Right lobe of liver (tissue), 6 donors: ENCODE measurements at places on chromosomes 7 and 10. TPM values are rescaled to one million over a fixed set of nuclear protein-coding genes. Genes with fewer than 3 reads are reported as not detected.

The KEL gene
- total RNA-seq: 1.4 TPM

The OR2A12 gene
- not detected for total RNA-seq

The PDLIM1 gene
- 69.5 TPM for total RNA-seq

The SUN3 gene
- total RNA-seq: not detected

The SPOCK2 gene
- total RNA-seq: 0.72 TPM

The NRAP gene
- 1.9 TPM for total RNA-seq

The GET4 gene
- 22.8 TPM for total RNA-seq

The ARHGAP22 gene
- 0.39 TPM for total RNA-seq

The MTPN gene
- total RNA-seq: 41.8 TPM

The GSAP gene
- 25.5 TPM for total RNA-seq

The NUDCD3 gene
- 42.1 TPM for total RNA-seq

The OPALIN gene
- not detected for total RNA-seq

GRCh38 chr7:98753989-98754479, 115.8 kb downstream of the TMEM130 start:
- DNase-seq: no peak

DNA sequence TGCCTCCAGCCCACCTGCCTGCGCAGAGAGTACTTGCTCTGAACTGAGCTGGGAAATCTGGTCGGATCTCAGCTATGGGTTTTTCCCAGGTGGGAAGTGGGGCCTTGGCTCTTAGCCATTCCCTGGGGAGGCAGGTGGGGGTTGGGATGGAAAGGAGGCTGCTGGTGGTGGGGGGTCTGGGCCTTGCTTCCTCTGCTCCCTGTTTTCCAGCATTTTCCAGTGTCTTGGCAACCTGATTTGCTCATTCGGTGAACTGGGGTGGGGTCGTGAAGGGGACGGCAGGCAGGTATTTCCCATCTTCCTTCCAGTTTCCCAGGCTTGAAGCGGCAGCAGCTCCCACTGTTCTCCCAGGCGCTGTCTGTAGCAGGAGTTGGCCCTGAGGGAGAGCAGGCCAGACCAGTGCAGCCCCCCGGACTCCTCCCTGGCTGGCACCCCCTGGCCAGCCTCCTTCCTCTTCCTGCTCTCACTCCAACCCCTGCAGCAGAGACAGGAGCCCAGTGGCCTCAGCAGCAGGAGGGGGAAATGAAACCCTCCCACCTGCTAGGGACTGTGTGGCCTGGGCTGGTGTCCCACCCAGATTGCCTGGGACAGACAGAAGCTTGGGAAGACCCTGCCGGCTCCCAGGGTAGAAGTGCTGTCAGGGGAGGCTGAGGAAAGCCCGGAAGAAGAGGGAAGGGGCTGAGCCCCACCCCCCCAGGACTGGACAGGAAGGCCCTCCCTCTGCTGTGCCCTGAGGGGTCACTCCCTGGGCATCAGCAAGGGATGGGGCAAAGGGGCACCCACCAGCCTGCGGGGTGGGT, 6.6 kb downstream of the TRIM8 start:
- peak; percentile 21 for DNase-seq

GRCh38 chr7:33137103-33137502, 7.7 kb downstream of the BBS9 start:
- no peak for DNase-seq

DNA sequence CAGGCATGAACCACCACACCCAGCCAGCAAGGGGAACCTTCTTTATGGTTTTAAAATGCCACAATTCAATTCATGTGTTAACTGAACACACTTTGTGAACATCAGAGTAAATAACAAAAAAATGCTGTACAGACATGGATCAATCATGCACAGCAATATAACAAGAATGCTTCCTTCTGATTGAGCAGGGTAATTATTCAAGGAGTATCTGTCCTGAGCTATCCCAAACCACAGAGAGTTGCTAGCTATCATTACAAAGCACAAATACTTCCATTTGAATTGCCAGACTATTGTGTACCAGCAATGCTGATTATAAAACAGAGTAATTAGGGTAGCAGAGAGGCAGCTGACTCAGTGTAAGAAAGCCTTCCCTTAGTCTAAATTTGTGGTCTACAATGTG, 11.3 kb upstream of the RHOBTB1 start:
- no peak for DNase-seq

DNA sequence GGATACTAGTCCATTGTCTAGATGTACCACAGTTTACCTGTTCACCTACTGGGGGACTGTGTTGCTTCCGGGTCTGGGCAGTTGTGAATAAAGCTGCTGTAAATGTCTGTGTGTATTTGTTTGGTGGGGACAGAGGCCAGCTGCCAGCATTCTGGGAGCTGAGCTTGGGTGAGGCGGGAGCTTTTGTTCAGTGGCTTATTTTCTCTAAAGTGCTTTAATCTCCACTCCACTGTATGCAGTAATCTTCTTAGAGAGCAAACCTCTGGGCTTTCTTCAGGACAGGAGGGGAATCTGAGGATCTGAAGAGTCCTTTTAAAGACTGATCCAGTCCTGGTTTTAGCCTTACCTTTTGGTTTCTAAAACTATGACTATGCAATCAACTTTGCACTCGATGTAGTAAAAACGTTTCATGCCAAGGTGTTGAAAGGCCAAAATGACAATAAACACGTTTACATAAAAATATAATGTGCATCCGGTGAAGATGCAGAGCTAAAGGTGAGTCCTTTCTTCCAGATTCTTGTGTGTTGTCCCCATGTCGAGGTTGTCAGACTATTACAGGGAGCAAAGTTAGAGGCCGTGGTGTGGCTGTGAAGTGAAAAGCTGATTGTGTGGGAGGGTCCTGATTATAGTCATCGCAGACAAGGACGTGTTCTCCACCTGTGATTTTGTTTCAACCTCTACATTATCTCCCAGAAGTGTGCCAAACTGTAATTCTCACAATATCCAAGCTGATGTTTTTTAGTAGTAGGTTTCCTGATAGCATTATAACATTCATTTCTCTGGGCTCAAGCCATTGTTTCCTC, 279.8 kb downstream of the CAMK1D start:
- no peak for DNase-seq

DNA sequence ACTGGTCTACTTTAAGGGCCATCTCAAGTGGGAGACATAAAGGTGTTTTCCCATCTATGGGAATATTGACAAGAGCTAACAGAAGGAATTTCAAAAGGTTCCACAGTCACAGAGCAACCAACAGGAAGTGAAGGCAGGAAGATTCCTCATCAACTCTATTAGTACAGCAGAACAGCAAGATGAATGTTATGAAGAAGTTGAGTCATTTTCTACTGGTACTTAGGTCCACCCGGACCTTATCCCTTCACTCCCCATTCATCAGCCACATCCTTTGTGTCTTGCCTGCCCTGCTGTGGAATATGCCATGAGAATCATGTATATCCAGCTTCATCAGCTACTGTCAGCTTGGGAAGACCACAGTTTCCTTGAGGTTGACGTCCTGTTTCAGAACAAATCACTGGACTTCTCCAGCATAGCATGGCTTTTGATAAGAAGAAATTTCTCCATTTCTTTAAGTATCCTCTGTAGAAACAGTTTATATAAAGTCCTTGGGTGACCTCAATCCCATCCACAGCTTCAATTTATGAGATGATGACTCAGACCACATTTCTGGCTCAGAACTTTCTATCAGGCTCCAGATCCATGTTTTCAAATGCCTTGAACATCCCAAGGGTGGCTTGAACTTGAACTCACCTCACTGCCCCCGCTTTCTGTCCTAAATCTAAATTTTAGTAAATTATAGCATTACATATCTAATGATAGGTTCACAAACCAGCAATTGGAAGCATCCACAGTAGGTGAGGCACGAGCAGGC, 84.9 kb upstream of the AGK start:
- DNase-seq: no peak

GRCh38 chr7:151406886-151407583, 2.8 kb downstream of the WDR86 start:
- DNase-seq: no peak

DNA sequence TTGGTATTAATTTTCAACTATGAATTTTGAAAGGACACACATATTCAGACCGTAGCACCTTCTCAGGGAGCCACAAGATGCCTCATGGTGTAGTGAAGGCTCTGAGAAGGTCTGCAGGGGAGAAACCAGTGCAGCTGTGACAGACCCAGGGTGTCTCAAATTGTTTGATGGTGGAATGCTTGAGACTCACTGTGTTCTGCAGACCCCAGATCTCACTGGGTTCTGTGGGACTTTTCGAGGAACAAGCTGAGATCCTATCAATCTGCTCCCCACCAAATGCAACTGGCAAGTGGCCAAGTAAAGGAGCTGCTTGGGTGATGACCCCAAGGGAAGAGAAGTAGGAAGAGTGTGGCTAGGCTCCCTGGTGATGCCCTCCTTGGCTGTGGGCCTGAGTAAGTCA, 130.5 kb upstream of the UNC5B start:
- DNase-seq: no peak

- no peak for DNase-seq
These were observed 36.3 kb upstream of the NANOS1 start for GRCh38 chr10:118993214-118993613.

DNA sequence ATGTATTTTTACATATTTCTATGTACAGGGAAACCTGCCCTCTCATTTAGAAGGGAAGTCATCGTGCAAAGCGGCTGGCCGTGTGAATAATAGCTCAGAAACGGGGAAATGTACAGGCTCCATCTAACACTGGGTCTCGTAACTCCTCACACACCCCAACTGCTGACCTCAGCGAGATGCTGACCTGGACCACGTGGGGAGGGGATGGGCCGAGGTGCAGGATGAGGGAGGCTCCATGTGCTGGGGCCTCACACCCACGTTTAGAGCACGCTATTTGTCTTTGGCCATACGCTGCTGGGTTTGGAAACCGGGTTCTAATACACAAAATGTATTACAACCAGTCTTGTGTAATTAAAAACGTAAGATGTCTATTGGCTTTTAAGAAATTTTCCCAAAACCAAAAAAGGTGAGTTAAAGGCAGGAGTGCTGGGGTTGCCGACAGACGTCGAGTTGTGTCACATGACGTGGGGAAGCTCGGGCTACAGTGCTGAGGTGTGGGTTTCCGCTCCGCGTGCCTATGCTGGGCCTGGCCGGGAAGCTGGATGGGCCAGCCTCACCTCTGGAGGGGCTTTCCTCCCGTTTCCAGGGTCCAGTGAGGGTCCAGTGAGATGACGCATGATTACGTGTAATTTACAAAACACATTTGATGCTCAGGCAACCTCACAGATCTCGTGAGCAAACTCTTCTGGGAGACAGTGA, 215.6 kb downstream of the DNAJB6 start:
- DNase-seq: no peak

DNA sequence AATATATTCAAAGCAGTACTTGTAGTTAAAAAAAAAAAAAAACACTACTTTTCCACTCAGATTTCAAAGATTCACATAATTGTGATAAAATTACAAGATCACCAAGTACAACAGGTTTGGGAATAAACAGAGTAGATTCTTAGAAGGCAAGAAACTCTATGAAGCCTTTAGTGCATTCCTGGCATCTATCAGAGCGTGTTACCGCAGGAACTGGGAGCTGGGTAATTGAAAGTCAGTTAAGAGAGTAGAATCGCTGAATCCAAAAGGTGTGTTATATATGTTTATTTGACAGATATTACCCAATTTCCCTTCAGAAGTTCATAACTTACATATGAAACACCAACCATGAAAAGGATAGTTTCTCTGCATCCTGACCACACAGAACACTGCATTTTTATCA, 159.2 kb upstream of the PLXNA4 start:
- DNase-seq: no peak

DNA sequence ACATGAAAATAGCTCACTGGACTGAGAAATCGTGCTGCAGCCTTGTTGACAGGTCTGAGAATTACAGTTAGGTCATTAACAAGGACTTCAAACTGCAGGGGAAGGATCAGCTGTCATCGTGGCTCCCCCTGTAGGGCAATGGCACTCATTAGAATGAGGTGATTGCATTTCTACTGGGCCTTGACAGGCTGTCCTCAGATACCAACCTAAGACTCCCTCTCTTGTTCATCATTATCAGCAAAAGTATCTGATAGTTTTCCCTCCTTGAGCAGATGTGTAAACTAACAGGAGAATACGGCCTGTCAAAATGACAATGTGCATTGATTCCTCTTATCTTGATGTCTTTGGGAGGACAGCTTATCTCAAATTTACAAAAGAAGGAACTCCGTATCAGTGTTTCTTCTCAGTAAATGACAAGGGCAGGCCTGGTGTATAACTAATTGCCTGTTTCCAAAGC, 648.5 kb upstream of the LRRN3 start:
- no peak for DNase-seq

DNA sequence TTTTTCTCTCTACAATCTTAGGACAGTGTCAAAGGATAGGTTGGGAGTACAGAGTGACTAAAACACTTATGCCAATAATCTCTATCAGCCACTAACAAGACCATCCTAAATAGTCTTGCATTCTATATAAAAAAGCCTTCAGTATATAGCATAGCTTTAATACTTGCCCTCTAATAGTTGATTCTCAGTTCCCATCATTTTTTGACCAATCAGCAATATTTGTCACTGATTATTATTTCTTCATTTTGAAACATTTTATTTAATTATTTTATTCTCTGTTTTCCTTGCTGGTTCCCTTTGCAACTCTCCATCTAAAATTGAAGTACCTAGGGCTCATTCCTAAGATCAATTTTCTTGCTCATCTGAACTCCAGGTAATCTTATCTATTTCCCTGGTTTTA, 470.0 kb downstream of the MAGI2 start:
- no peak for DNase-seq

- DNase-seq: no peak
These were observed 670 bp upstream of the RBM33 start for GRCh38 chr7:155643804-155644177.

DNA sequence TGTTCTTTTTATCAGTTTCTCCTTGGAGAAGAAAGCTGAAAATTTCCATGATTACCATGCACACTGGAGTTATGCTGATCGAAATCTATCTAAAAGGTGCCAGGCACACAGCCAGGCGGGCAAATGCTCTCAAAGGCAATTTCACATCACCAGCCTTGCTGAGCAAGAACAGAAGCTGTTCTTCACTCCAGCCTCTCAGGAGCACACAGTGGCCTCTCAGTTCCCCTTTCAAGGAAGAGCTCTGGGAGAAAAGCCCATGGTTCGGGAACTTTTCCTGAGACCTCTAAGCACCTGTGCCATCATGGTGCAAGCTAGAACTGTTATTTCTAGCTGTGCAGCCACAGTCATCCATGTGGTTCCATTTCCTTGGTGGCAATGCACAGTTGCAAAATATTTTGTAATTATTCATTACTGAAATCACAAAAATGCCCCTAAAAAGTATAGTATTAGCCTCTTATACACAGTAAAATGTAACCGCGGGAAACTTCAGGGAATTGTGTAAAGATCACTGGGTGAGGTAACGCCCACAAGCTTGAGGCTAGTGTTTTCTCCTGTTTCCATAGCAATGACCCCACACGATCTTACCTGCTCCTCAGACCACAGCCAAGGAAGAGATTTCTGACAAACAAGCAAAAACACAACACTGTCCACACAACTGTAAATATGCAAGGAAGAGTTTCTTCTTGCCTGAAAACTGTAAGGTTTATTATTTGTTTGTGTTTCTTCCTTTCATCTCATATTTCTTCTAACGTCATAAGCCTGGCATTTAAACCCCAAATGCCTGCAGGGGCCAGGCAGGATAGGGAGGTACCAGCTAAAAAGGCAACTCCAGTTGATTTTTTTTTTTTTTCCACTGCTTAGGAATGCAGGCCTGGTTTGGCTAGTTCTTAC, 121.2 kb downstream of the FAM107B start:
- no peak for DNase-seq

- DNase-seq: no peak
These were observed 2.5 kb downstream of the VSTM4 start for GRCh38 chr10:49112851-49113250.
